ENCODE measurements at places on chromosomes 4 and X. TPM values are rescaled to one million over a fixed set of nuclear protein-coding genes. Genes with fewer than 3 reads are reported as not detected.

Gene HERC6
- total RNA-seq: 31.8 TPM

Gene F11
- total RNA-seq: not detected

Gene ACOX3
- total RNA-seq: 14.8 TPM

Gene MOB1B
- total RNA-seq: 14.6 TPM

Gene PHKA1
- 0.65 TPM for total RNA-seq

All from naive thymus-derived CD8-positive, alpha-beta T cell (primary cell).